ENCODE measurements at places on chromosomes 2 and 18.
A peak's percentile ranks its signal among the peaks of the same experiment; 100 is the strongest.

- no peak for DNase-seq
These were observed 162.7 kb downstream of the EIPR1 start for GRCh38 chr2:3214806-3215404.

GRCh38 chr2:170856066-170856465 is 39.4 kb downstream of the GAD1 start:
- no peak for DNase-seq

GRCh38 chr2:190254063-190254850 is 65.4 kb downstream of the HIBCH start:
- DNase-seq = no peak

DNA sequence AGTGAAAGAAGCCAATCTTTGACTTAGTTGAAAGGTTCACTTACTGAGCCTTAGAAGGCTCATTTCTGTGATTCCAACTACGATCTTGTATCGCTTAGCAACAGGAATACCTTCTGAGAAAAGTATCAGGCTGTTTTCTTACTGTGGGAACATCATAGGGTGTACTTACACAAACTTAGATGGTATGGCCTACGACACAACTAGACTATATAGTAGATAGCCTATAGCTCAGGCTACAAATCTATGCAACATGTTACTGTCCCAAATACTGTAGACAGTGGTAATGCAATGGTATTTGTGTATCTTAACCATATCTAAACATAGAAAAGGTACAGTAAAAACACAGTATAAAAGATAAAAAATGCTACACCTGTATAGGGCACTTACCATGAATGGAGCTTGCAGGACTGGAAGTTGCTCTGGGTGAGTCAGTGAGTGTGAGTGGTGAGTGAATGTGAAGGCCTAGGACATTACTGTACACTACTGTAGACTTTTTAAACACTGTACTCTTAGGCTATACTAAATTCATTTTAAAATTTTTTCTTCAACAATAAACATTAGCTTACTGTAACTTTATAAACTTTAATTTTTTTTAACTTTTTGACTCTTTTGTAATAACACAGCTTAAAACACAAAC is 148.8 kb upstream of the STON1 start:
- DNase-seq = no peak

DNA sequence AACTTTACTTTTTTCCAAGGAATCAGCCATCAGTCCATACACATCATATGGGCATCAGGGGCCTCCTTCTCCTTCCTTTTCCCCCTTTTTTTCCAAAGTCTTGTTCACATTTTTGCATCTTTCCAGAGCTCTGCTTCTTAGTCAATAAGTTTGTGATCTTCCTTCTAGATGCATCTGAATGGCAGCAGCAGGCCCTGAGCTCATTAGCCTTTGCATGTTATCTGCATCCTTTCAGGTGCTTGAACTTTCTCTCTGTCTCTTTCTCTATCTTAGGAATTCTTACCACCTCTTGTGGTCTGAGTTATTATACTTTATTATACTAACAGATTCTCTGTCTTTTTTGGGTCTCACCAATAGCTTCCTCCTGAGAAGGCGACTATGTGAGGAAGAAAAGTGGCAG is 312.4 kb upstream of the FANCL start:
- no peak for DNase-seq

DNA sequence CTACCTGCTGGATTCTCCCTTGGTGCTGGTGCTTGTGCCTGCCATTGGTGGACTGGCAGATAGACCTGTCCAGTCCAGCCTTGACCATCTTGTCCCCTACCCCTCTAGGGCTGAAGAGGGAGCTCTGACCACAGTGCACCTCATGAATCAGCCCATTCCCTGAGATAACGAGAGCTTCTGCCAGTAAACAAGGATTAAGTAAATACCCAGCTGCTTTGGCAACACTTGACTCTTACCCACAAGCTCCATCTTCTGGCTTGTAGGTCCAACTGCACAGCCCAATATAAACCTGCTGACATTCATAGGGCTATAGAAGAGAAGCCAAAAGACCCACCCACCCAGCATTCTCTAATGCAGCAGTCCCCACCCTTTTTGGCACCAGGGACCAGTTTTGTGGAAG is 186.4 kb downstream of the PIK3C3 start:
- DNase-seq = peak; percentile 12

GRCh38 chr18:10839421-10839820 is 309.9 kb downstream of the PIEZO2 start:
- DNase-seq = no peak

DNA sequence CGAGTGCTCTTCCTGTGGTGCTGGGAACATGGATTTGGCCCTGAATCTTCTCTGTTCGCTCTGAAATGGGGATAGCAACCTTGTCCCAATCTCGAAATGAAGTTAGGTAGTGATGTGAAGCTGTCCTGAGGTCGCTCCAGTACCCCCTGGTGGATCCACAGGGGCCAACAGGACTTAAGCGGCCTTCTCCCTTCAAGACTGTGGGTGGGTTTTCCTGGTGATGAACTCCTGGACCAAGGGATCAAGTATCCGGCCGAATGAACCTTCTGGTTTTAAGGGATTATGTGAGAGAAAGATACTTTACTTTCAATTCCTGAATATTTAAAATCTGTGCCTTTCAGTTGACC is 156.5 kb downstream of the NAPG start:
- DNase-seq = no peak

GRCh38 chr2:84938194-84938879 is 32.6 kb upstream of the KCMF1 start:
- DNase-seq = no peak

- no peak for DNase-seq
These were observed 315.1 kb upstream of the EPAS1 start for GRCh38 chr2:45982096-45982495.

- no peak for DNase-seq
These were observed 242.2 kb downstream of the FHOD3 start for GRCh38 chr18:36539674-36540231.

DNA sequence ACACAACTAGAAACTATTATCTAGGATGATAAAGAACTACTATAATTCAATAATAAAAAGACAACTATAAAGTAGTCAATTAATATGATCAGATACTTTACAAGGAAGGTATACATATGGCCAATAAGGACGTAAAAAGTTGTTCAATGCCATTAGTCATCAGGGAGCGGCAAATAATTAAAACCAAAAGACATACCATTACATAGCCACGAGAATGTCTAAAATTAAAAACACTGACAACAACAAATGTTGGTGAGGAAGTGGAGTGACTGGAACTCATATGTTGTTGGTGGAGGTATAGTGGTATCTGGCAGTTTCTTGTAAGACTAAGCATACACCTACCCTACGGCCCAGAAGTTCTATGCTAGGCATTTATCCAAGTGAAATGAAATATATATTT is 152.4 kb downstream of the MTCL1 start:
- DNase-seq = no peak

- no peak for DNase-seq
These were observed 201.2 kb upstream of the CDH20 start for GRCh38 chr18:61132031-61132430.

DNA sequence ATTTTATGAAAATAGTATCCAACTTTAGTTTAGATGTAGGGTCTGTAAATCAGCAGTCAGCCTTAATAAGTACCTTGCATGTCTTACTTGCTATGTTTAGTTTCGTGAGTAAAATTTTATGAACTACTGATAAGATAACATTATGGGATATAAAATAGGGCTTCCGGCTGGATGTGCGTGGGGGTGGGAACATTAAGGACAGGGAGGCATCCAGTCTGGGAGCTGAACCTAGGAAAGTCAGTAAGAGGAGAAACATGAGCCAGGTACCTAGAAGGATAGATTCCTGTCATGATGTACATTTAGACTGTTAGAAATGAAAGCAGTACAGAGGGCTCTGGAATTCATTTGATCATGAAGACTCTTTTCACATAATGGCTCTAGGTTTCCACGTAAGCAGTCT is 12.7 kb upstream of the KCNJ13 start:
- DNase-seq = no peak

- DNase-seq = no peak
These were observed 78.5 kb upstream of the GLS start for GRCh38 chr2:190802129-190802528.

DNA sequence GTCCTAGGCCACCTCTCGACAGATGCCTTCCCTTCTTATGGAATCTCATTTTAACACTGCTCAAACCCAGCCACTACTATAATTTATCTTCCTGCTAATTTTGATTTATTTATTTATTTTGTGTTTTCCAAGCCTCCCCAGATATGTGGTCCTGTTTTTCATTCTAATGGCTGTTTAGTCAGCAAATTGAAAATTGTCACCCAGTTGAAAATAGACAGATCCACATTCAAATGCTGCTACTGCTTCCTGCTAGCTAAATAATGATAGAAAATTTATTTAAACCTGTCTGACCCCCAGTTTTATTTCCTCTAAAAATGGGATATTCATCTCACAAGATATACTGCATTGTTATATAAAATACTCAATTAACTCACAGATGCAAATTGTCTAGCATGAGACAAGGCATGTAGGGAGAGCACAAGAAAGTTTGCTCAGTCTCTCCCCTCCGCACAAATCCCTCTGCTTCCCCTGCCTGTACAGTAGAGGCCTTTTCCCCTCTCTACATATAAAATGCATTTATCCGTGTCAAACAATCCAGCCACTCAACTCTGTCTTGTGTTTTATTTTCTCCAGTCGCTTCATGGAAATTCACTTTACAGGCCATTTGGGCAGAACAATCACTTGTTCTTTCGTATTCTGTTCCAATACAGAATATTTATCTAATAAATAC is 389.9 kb downstream of the SOX11 start:
- DNase-seq = no peak

DNA sequence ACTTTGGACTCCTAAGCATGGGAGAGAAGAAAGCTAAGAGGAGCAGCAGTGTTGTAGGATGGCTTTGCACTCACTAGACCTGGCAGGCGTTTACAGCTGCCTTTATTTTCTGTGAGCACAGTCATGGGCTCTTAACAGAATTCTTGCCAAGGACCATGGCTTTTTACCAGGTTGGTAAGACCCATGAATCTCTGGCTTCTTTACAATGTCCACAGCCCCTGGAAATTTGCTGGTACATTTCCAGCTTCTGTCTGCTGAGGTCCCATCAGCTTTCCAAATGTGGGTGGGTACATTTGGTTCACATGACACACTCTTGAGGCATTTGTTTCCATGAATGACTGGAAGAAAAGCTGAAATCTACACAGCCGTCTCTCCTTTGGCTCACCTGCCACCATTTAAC is 162.7 kb downstream of the PPP1R1C start:
- no peak for DNase-seq

DNA sequence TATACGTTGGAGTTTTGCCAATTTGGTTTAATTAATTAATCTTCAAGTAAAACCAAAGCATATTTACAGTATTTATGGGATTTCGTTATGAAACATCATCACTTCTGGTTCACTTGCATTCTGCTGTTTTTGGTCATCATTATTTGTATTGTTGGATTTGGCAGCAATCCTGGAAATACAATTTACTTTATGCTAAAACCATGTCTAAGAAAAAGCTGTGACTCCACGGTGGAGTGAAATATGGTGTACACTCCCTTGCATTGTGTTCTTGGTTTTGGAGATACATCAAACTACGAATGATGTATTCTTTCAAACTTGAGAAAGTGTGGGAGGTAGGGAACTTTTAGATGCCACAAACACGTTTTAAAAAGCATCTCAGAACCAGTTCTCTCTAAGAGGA is 106.4 kb downstream of the CTAGE1 start:
- DNase-seq = no peak

GRCh38 chr18:56112013-56112749 is 524.2 kb upstream of the TCF4 start:
- DNase-seq = peak; percentile 2

GRCh38 chr2:64727013-64727767 is 73.5 kb upstream of the SERTAD2 start:
- no peak for DNase-seq

- DNase-seq = no peak
These were observed 69.0 kb upstream of the DLGAP1 start for GRCh38 chr18:4524096-4524495.

DNA sequence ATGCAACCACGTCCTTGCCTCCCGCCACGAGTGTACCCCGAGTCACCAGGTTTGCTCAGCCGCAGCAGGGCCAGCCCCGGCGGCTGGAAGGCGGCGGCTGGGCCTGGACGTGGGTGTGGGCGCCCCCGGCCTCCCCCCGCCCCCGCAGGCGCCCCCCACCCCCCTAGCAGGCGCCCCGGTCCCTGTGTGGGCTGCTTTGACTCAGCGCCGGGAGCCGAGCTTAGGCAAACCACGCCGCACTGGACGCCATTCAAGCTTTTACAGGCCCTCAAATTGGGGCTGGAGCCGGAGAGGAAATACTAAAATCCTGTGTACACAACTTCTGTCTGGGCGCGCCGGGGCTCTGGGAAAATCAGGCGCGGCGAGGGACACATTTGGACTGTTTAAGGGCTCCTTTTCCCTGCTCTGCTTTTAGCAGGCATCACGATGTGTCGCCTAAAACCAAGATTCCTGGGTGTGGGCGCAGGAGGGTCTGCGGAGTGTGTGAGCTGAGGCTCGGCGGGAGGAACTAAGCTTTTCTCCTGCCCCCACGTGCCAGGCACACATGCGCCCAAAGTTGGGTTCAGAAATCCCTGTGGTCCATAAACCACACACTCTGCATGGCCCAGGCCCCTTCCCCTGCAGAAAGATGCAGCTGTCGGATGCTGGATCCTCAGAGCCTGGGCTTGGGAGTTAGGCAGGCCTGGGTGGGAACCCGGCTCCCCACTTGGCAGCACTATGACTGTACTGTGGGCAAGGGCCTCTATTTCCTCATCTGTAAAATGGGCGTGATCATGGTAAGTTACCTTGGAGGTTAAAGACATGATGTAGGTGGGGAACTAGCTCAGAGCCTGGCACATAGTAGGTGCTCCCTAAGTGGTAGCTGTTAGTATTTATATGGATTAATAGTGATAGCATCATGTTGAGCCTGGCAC is 57.6 kb downstream of the ATOH8 start:
- no peak for DNase-seq

- no peak for DNase-seq
These were observed 90.3 kb downstream of the PIK3C3 start for GRCh38 chr18:42045346-42045745.

DNA sequence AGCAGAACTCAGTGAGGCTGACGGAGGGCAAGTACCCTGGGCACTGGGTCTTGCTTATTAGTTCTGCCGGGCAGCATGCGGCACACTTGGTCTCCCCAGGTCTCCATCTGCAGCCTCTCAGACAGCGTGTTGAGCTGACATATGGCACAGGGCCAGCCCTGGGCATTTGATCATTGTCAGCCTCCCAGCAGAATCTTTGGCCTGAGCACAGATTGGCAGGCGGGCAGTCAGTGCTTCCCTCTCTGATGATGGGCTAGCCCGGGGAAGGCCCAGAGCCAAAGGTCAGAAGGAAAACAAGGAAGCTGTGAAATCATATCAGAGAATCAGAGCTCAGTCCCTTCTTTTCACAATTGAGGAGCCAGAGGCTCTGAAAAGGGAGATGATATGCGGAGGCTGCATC is 150.1 kb upstream of the LRRTM1 start:
- no peak for DNase-seq

GRCh38 chr2:111176388-111176787 is 55.7 kb downstream of the BCL2L11 start:
- DNase-seq = no peak

DNA sequence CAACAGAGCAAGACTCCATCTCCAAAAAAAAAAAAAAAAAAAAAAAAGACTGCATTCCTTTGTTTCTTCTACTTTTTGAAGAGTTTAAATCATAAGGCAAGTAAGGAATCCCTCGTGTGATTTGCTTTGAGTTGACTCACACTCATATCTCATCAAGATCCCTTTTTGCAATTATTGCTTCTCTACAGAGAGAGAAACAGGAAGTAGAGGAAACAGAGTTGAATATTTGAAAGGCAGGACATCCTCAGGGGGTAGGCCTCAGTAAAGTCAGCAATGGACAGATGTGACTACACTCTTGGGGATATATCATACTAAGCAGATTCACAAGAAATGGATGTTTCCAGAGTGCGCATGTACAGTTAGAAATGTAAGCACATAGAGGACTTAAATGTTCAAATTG is 11.2 kb upstream of the EFR3B start:
- no peak for DNase-seq
